ENCODE measurements at places on chromosomes 11 and 22. TPM values are rescaled to one million over a fixed set of nuclear protein-coding genes. Genes with fewer than 3 reads are reported as not detected.

UBXN1 gene
- total RNA-seq = 96.5 TPM

KRTAP5-7 gene
- total RNA-seq = not detected

TPBGL gene
- 0.05 TPM for total RNA-seq

SMC1B gene
- total RNA-seq = not detected

KLHDC7B gene
- 1.1 TPM for total RNA-seq

IGF2 gene
- 1.5 TPM for total RNA-seq

UCP2 gene
- total RNA-seq = 0.30 TPM

CNTN5 gene
- 1.5 TPM for total RNA-seq

ESAM gene
- total RNA-seq = 0.37 TPM

HEPHL1 gene
- total RNA-seq = 0.09 TPM

ASRGL1 gene
- 0.30 TPM for total RNA-seq

HSD17B12 gene
- 90.7 TPM for total RNA-seq

SCGB1A1 gene
- not detected for total RNA-seq

NFAM1 gene
- 0.09 TPM for total RNA-seq

OR11H1 gene
- total RNA-seq = not detected

GP1BB gene
- total RNA-seq = 1.8 TPM

TUBA8 gene
- total RNA-seq = not detected

SYT8 gene
- not detected for total RNA-seq

KLHL35 gene
- total RNA-seq = 2.9 TPM

SLC6A5 gene
- not detected for total RNA-seq

UBQLN3 gene
- not detected for total RNA-seq

TMPRSS6 gene
- total RNA-seq = not detected

ALX4 gene
- total RNA-seq = not detected

CDC45 gene
- total RNA-seq = 1.2 TPM

OR5P2 gene
- not detected for total RNA-seq

CRYBB2 gene
- not detected for total RNA-seq

ST3GAL4 gene
- total RNA-seq = 35.2 TPM

USP47 gene
- total RNA-seq = 74.2 TPM

TP53AIP1 gene
- total RNA-seq = not detected

ELF5 gene
- total RNA-seq = not detected

ZNF214 gene
- total RNA-seq = 2.8 TPM

MUC15 gene
- not detected for total RNA-seq

MOV10L1 gene
- 14.8 TPM for total RNA-seq

UBQLNL gene
- 0.05 TPM for total RNA-seq

USH1C gene
- total RNA-seq = not detected

GALNT18 gene
- 51.7 TPM for total RNA-seq

PLAAT3 gene
- total RNA-seq = 6.7 TPM

APOA4 gene
- not detected for total RNA-seq

All from smooth muscle cell of the umbilical artery (primary cell).